ENCODE measurements at places on chromosomes 1 and 21. TPM values are rescaled to one million over a fixed set of nuclear protein-coding genes. Genes with fewer than 3 reads are reported as not detected.

The ANKRD45 gene
- not detected for total RNA-seq

The VN1R5 gene
- total RNA-seq = not detected

The LEMD1 gene
- not detected for total RNA-seq

GRCh38 chr1:3185896-3186525, 117.0 kb downstream of the PRDM16 start:
- H3K4me1 ChIP-seq = no peaks in the 10 kb centered on the region

GRCh38 chr1:214846276-214846675, 236.3 kb upstream of the KCNK2 start:
- DNase-seq = no peak
- no peak overlapping the region for H3K27ac ChIP-seq
- no peaks in the 10 kb centered on the region for H3K36me3 ChIP-seq

GRCh38 chr1:166062421-166063070, 104.3 kb downstream of the FAM78B start:
- no peaks in the 10 kb centered on the region for H3K27me3 ChIP-seq
- H3K4me3 ChIP-seq = no peak overlapping the region
- no peak for DNase-seq
- no peak overlapping the region for H3K27ac ChIP-seq
- no peaks in the 10 kb centered on the region for H3K4me1 ChIP-seq

- DNase-seq = no peak
- H3K27ac ChIP-seq = no peak overlapping the region
Observed at GRCh38 chr1:23673086-23673813, 18.4 kb upstream of the RPL11 start.

DNA sequence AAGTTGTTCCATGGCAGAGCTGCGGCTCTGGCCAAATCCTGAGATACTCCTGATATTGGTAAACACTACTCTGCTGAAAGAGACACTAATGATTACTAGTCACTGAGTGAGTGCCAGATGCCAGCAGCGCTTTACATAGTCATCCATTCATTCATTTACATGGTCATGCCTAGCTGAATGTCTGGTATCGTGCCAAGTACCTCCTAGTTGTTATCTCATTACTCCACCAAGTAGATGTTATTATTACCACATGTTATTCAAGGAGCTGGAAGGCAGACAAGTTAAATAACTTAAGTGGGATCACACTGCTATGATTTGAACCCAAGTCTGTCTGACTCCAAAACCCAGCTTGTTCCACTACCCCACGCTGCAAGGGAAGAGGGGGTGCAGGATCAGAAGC, 4.7 kb downstream of the OLFML2B start:
- peaks cover 5% of the 10 kb centered on the region for H3K27me3 ChIP-seq
- DNase-seq = no peak
- no peaks in the 10 kb centered on the region for H3K4me1 ChIP-seq
- no peak overlapping the region for H3K27ac ChIP-seq
- no peak overlapping the region for H3K4me3 ChIP-seq

GRCh38 chr1:182473556-182473955, 23.6 kb downstream of the RGSL1 start:
- no peak for DNase-seq
- no peaks in the 10 kb centered on the region for H3K36me3 ChIP-seq
- H3K4me1 ChIP-seq = no peaks in the 10 kb centered on the region
- H3K27ac ChIP-seq = no peak overlapping the region
- H3K27me3 ChIP-seq = peaks cover 5% of the 10 kb centered on the region

DNA sequence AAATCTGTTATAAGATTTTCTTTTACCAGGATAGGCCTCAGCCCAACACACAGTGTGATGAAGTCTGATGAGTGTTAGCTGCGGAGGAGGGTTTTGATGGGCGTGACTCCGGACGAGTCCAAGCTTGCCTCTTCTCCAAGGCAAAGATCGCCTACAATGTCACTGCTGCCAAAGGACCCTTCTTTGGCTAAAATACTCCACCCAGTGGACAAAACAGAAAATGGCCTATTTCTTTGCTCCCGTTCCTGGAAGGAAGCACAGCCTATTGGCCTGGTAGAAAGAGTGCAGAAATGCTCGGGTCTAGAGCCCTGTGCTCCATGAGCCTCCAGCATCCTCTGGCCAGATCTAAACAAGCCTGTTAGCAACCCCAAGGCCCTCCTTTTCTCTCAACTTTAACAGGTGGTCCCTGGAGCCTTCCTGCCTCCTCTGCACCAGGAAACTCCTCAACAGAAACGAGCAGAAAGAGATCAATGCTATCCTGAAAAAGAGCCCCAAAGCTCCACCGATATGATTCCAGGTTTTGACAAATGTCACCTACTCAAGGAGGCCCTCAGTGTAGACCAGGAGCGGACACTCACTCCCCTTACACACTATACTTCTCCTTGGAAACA, 3.4 kb upstream of the CASQ2 start:
- no peaks in the 10 kb centered on the region for H3K4me1 ChIP-seq
- H3K27ac ChIP-seq = no peak overlapping the region
- no peak for DNase-seq

Measured in CD8-positive, alpha-beta memory T cell (primary cell).